A172 (cell line): ENCODE measurements at places on chromosomes 7 and 10. TPM values are rescaled to one million over a fixed set of nuclear protein-coding genes. Genes with fewer than 3 reads are reported as not detected.

GRCh38 chr7:23100697-23101096, 4.9 kb upstream of the KLHL7 start:
- no peak for DNase-seq

ABCB1 gene
- total RNA-seq = 0.14 and 0.24 TPM in 2 replicates

DNA sequence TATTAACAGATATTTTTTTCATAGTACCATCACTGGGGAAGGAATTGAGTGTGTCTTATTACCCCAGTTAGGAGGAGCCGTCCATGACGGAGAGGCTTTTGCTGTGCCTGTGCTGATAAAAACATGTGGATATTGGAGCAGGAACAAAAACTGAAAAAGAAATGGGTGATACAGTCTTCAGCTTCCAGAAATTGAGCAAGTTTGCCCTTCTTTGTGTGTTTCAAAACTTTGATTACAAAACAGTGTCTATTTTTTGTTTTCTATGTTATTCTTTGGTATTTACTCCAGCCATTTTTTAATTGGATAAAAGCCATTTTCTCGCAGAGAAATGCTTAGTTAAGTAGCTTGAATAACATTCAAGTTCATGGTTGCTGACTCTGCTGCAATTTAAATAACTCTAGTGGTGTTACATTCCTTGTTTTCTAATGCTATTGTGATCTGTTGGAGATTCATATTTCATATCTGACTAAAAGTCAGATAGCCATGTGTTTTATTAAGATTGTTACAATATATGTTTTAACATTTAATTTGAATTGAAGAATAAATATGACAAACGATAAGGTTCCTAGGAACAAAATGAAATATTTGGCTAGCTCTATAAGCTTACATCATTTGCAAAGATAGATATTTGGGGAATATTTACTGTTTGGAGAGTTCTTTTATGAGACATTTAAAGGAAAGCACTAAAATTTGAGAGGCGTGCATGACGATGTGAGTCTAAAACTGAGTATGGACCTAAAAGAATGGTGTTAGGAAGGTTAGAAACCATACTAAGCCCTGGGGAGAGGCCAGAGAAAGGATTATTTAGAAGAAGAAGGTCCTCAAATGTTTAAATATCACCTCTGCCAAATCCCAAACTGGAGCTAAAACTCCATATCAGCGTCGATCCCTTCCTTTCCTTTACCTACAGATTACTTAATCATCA, 747.3 kb upstream of the CELF2 start:
- no peak for DNase-seq

GRCh38 chr7:68420342-68421192, 1177.7 kb upstream of the AUTS2 start:
- no peak for DNase-seq

SEMA3D gene
- total RNA-seq = 3.3 and 3.4 TPM in 2 replicates

DNA sequence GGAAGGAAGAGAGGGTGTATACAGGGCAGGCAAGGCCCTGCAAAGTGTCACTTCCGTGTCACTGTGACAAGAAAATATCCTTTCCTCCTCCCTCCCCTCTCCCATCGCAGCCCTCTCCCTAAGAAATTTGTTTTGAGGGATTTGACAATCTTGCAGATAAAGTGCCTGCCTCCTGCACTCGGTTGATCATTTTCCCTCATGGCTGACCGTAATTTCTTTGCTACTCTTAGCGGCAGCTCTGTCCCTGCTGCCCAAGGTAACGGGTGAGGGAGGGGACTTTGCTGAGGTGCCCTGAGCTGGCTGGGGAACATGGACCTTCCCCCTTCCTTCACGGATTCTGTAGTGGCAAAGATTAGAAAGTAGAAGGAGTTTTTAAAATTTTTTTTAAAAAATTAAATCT, 179.1 kb downstream of the TCF7L2 start:
- DNase-seq = no peak

CYP3A7 gene
- total RNA-seq = not detected in 2 replicates

DNA sequence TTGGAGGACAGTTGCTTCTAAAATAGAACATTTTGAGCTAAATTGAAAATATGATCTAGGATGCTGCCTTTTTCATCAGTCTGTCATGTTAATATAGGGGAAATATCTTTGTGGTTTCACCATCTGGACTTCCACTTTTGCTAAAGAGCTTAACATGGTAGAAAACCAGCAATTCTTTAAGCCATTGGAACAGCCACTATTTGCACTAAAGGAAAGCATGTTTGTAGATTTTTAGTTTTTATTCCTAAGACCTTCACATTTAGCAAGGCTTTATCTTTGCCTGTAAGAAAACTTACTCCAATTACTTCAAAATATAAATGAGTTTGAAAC, 291.0 kb downstream of the RNLS start:
- DNase-seq = no peak

DNA sequence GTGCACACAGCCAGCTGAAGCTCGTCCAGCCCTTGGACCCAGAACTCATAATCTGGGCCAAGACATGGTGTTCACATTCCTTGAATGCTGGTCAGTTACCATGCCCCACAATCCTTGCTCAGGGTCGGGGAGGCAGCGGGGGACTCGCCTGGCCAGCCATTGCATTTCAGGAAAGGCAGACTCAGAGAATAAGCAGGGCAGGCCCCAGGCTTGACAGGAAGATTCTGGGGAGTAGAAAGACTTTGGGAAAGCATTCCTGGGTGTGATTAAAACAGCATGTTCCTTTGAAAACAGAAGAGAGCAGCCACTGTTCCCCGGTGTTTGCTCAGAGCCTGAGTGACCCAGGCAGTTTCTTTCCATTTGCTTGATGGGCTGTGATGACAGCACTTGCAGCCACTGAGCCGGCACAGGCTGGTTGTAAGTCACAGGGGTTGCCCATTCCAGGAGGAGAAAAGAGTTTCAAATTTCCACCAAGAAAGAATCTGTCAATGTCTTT, 473.7 kb downstream of the TYW1 start:
- no peak for DNase-seq

DNA sequence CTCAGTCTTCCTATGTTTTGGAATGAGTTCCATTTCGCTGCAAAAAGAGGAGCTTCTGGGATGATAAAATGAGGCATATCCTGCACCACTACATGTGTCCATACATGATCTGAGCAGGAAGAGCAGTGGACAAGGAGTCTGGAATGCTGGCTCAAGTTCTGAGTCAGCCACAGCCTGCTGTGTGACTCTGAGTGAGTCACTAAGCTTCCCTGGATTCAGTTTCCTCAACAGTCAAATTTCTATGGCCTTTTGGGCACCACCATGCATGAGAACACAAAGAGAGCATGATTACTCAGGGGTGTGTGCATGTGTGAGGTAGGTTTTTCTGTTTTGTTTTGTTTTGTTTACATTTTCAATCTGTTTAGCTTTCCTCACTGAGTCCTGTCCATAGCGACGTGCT, 254.6 kb downstream of the ANKRD30A start:
- DNase-seq = peak; percentile 29
